ENCODE measurements at places on chromosomes 5 and 9.

DNA sequence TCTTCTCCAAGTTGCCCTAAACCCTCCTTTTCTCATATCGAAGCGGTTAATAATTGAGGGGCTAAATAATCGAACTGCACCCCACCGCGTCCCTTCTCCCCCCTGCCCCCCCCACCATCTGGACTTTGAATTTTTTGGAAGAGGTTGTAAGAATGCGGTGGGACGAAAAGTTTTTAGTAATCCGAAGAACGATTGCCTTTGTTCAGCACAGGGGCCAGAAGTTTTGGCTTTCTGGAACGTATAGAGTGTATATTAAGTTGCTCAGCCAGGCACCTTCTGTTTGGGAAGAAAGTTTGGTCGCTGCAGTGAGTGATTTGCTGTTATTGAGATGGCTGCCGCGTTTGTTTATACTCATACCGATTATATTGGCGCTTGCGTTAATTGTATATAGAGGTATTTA is 518 bp downstream of the ERBIN start:
- DNase-seq, result no peak

DNA sequence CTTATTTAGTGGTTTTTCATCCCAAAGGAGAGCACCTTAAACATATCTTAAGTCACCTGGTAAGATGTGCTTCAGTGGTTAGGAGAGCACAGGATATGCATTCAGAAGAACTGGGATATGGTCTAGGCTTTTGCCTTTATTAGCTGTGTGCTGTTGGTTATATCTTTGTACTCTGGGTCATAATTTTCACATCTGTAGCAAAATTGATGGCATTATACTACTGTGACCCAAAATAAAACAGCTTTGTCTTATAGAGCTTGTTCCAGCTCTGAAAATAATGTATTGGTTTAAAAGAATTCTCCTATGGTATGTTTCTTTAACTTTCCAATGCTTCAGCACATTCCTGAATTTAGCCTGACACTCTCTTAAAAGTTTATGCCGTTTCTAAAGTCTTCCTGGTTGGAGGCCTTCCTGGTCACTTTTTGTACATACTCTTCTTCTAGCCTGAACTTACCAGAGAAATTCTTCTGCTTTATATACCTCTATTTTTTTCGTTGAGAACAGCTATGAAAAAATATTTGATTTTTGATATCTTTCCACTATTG is 337.1 kb upstream of the MPDZ start:
- no peak for DNase-seq

GRCh38 chr9:110626101-110626829 is 42.3 kb upstream of the MUSK start:
- no peak for DNase-seq

GRCh38 chr5:101897914-101898313 is 398.2 kb downstream of the SLCO4C1 start:
- DNase-seq, result no peak

DNA sequence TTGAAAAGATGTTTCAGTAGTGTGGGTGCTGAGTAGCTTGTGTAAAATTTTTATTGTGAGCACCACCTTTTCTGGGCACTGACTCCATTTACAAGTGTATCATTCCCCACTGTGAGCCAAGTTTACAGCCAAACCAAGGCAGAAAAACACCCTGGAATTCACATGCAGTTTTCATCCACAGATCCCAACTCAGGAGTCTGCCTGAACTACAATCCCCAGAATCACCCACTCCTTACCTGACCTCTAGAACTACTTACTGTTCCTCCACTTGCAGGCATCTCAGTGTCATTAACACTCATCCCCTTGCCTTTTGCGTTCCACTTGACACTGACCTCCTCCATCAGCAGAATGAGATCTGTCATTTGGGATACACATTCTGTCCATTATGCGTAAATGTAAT is 2042.6 kb upstream of the CDH6 start:
- DNase-seq, result no peak

GRCh38 chr5:87361536-87362213 is 51.1 kb downstream of the CCNH start:
- DNase-seq, result no peak

DNA sequence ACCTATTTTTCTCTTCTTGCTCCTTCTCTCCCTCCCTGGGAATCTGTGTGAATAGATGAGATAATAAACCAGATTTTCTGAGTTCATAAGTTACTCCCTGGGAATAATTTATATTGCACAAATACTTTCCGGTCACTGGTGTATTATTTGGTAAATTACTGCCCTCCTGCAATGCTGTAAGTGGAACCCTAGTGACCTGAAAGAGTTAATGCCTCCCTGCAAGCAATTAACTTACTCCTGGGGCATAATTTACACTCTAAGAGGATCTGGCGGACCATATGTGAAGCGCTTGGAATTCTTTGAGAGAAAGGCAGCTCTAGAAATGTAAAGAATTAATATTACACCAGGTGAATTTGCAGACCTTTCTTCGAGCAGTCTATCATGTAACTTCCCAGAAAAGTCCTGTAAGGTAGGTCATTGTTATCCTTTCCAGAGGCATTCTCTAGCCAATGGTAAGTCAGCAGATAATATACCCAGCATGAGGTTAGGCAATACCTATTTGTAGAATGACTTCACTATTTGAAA is 7.0 kb upstream of the GDNF start:
- DNase-seq, result no peak

DNA sequence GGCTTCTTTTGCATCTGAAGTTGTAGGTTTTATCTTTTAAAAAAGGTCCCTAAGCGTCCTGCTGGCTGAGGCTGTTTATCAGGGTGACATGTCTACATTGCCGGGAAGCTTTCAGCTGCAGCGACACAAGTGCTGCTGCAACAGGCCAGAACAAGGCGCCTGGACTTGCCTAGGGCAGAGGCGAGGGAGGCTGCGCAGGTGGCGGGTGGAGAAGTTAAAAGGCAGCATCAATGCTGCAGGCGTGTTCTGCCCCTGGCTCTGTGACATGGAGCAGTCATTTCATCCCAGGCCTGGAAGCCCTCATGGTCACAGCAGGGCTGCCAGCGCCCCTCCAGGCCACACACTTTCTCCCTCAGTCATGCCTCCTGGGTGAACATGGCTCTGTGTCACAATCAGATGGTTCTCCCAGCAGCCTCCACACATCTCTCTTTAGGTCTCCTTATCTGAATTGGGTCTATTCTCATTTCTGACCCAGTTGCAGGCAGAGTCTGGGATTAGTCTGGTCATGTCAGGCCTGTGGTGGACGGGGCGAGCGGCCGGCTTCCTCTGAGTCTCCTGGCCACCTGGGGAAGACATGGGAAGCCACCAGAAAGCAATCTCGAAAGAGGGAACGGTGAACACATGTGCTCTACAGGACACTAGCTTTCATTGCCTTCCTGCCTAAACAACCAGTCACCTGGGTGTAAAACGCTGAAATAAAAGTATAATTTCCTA is 41.3 kb downstream of the IRX2 start:
- DNase-seq, result no peak

DNA sequence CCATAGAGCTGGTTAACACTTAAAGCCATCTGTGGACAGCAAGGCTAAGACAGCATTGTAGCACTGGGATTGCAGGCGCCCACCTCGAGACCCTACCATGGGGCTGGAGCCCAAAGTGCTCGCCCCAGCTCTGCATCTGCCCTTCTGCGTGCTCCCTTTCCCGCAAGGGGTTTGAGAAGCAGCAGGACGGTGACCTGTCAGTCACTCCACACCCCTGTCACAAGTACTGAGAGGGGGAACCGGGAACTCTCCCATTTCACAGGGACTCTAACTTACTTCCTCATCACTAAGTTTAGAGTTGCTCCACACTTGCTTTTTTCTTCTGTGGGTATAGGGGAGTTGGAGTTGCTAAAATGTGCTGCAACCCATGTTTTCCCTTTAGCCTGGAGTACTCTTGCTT is 273.2 kb downstream of the SMARCA2 start:
- no peak for DNase-seq

DNA sequence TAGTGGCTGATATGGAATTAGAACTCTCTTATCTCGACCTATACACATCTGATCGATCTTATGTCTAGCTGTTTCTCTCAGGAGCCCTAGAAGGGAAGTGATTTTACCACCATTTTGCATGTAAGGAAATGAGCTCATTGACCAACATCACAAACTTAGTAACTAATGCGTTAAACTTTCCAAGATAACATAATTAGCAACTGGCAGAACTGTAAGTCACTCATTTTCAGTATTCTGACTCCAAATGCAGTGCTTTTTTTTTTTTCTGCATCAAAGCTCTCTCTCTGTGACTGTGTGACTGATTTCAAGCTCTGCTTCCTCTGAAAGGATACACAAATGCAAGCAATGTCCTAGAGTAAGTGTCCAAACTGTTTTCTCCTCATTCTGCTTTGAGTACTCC is 68.1 kb upstream of the FBXL7 start:
- no peak for DNase-seq

GRCh38 chr5:14373685-14374084 is 207.9 kb upstream of the OTULINL start:
- DNase-seq, result no peak

GRCh38 chr9:76521244-76521681 is 62.3 kb downstream of the GCNT1 start:
- DNase-seq, result no peak

DNA sequence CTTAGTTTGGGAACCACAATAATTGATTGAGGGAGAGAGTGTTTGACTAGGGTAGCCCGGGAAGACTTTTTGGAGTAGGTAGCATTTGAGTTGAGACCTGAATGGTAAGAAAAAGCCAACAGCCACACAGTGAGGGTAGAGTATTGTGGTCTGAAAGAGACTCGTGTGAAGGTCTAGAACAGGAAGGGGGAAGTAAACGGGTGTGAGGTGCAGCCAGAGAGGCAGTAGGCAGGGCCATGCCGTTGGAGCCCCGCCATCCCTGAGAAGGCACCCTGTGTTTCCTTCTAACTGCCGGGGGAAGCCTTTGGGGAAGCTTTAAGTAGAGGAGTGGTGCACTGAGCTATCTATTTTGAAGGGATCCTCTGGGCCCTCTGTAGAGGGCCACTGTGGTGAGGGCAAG is 3.5 kb upstream of the F2RL2 start:
- DNase-seq, result no peak

- DNase-seq, result no peak
These were observed 23.4 kb downstream of the PAM start for GRCh38 chr5:102778478-102778877.

- no peak for DNase-seq
These were observed 121.3 kb downstream of the ADAMTS2 start for GRCh38 chr5:179223961-179224360.

DNA sequence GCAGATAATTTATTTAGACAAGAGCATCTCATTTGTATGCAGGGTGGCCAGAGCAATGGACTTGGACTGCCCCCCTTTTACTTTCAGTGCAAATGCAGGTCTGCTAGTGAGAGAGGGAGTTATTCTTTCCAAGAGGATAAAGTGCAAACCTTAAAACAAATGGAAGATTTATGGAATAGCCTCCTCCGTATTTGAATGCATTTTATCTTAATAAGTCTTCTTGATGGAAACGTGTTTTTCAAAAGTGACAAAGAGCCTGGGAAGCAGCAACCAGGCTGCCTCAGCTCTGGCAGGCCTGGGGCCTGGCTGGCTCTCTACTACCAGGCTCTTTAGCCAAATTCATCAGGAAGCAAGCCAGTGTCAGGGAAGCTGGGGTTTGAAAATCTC is 6.8 kb downstream of the NR2F1 start:
- DNase-seq, result no peak

GRCh38 chr9:118624608-118625007 is 744.6 kb downstream of the BRINP1 start:
- DNase-seq, result no peak

DNA sequence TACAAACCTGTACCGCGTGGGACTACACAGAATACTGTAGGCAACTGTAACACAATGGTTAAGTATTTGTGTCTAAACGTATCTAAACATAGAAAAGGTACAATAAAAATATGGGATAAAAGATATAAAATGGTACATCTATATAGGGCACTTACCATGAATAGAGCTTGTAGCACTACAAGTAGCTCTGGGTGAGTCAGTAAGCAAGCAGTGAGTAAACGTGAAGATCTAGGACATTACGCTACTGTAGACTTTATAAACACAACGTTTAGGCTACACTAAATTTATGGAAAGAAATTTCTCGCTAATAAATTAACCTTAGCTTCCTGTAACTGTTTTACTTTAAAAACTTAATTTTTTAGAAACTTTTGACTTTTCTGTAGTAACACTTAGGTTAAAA is 46.5 kb downstream of the MRPS27 start:
- no peak for DNase-seq

DNA sequence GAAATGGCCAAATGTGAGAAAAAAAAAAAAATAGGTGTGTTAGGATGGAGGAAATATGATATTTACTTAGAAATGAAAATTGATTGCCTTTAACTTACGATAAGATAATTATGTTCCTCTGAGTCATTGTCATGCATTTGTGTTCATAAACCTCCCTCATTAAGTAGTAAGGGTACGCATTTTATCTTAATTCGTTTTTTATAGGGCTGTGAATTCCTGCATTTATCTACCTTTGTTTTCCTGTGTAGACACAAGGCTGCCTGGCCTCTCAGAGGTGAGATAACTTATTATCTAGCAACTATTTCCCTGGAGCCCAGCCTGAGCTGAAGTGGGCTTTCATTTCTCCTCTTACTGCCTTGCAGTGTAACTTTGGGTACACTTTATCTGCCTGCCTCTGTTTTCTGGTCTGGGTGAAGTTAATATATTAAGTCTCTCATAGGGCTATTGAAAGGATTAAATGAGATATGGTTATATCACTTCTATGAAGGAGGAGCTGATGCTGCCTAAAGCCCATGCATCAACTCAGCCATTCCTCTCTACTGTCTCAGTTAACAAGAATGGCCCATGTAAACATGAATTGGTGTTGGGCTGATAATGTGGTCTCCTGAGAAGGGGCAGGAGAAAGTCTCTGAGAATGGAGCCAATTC is 103.8 kb upstream of the KLF4 start:
- DNase-seq, result no peak

GRCh38 chr9:88388886-88389605 is 802 bp downstream of the SPIN1 start:
- DNase-seq, result no peak

DNA sequence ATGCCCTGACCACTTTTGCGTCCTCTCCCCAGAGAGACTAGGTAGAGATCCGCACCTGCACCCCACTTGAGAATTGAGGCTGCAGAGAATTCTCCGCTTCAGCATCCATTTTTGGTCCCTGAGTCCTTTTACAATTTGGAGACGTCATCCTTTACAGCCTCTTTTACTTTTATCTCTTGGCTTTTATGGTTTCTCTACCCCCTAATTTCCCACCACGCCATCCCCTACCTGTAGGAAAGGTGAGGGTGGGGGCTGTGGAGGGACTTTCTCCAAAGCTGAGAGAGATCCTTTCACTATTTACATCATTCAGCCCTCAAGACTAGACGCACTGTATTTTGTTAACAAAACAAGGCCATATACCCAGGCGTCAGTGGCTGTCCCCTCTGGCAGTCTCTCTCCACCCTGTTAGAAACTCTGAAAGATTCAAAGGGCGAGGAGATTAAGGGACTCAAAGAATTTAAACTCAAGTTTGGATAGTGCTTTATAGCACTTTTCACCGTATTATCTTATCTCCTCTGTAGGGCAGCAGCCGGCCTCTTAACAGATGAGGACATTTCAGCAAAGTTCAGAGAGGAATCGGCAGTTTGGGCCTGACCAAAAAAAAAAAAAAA is 1.7 kb downstream of the MSX2 start:
- DNase-seq, result no peak

GRCh38 chr5:43065387-43065947 is 25.3 kb upstream of the ANXA2R start:
- no peak for DNase-seq
